RCC 7860 (cell line): ENCODE measurements at places on chromosomes 6 and 20.

- DNase-seq = no peak
These were observed 1.4 kb upstream of the METTL24 start for GRCh38 chr6:110359556-110359955.

GRCh38 chr20:14234666-14235295 lies 102.6 kb downstream of the FLRT3 start:
- no peak for DNase-seq

DNA sequence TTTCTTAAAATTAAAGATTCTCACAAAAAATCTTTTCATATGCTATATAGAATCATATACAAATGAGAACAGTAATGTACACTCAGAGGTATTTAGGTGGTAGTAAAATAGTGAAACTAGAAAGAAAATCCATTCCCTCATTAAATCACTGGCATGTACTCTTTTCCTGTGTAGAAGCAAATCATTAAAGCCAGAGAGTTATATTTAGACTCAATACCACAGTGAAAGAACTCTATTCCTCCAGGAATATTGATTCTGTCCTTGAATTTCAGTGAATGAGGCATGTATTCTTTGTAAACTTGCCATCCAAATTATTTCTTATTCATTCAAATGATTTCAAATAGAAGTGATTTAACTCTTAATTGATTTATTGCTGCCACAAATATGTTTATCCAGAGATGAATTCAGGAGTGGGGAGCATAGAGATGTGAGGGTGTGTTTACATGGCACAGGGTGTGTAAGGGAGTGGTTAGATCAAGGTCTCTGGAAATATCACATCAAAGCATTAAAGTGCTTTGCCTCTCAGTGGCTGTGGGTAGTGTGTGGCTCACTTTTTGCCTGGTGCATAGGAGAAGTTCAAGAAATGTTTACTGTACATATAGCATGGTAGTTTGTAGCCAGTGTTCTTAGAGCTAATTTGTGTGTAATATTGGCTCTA lies 141.2 kb downstream of the FAM83B start:
- no peak for DNase-seq

DNA sequence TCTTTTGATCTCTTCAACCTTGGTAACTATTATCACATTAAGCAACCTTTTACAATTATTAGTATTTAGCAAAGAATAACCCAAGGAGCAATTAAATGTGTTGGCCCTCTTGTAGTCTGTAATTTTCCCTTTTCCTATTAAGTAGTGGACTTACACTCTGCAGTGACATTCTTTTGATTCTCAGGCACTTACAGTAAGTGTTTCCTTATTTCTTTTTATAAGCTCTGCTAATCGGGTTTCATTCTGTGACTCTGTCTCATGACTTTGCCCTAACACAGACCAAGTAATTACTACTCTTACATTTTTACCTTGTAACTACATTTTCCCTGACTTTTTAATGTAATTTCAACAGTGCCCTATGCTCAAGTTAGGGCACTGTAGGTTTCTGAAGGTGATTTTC lies 104.0 kb upstream of the EPHA7 start:
- no peak for DNase-seq

- no peak for DNase-seq
These were observed 137.8 kb downstream of the SOD2 start for GRCh38 chr6:159555082-159555875.

DNA sequence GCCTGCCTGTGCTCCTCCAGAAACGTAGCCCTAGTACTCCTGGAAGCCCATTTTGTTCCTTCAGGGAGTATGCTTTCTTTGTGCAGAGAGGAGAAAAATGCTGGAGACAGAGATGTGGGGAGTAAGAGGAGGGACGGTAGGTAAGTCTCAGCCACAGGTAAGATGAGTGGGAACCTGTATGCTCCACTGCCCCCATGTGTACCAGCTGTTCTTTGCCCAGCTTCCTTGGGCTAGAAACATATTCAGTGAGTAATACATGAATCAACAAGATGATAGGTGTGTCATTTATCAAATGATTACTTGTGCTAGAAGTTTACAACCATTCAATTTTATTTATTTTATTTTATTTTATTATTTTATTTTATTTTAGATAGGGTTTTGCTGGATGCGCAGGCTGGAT lies 13.6 kb upstream of the CEP85L start:
- DNase-seq = peak; percentile 11

- DNase-seq = no peak
These were observed 10.4 kb downstream of the PPARD start for GRCh38 chr6:35352735-35353134.

- no peak for DNase-seq
These were observed 35.8 kb downstream of the GCM1 start for GRCh38 chr6:53112871-53113270.

GRCh38 chr6:45959534-45960145 lies 56.0 kb downstream of the CLIC5 start:
- DNase-seq = peak; percentile 26

- no peak for DNase-seq
These were observed 2.5 kb upstream of the STX7 start for GRCh38 chr6:132515386-132515785.

DNA sequence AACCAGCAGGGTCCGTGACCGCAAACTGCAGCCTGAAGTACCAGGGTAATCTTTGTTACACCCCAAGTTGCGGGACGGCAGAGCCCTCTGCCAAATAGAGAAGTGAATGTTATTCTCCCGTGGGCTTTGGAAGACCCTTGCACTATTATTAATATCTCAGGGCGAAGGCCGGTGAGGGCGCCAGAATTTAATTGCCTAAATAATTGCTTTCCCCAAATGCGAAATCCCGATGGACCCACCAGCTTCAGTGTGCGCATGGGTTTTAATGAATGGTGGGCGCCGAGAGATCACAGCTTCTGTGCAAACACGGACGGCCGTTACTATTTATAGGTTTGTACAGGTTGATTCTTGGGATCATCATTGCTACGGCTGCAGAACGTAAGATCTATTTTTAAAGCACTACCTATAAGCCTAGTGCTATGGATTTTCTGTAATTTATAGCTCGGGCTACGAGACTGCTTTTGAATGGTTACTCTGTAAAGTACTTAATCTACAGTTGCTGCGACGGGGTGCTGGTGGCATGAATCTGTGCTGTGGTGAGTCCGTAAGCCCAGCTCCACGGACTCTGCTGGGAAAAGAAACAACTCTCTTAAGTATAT lies 15.2 kb upstream of the PHACTR3 start:
- DNase-seq = no peak

GRCh38 chr6:16623731-16624130 lies 137.5 kb downstream of the ATXN1 start:
- no peak for DNase-seq

- no peak for DNase-seq
These were observed 101.4 kb upstream of the SIRPA start for GRCh38 chr20:1793821-1794220.

DNA sequence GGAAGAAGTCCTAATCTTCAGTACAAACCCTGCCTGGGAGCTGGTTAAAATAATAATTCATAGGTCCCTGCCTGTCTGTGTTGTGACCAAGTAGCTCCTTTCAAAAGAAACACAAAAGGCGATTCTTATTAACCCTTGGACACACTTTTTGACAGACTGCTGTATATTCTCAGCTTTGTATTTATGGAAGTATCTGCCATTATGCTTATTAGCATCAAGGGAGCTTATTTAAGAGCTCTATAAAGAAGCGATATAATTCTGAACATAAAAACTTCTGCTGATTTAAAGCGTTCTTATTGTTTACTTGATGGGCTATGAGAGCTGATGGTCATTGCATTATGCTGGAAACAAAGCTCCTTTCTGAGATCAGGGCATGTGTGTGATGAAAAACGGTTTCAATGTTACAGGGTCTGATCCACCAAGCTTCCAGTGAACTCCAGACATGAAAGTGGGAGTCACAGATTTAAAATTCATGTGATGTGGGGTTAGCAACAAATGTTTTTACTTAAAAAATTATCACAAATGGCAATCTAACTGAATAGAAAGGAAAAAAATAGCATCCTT lies 181.8 kb upstream of the PDE10A start:
- DNase-seq = no peak

DNA sequence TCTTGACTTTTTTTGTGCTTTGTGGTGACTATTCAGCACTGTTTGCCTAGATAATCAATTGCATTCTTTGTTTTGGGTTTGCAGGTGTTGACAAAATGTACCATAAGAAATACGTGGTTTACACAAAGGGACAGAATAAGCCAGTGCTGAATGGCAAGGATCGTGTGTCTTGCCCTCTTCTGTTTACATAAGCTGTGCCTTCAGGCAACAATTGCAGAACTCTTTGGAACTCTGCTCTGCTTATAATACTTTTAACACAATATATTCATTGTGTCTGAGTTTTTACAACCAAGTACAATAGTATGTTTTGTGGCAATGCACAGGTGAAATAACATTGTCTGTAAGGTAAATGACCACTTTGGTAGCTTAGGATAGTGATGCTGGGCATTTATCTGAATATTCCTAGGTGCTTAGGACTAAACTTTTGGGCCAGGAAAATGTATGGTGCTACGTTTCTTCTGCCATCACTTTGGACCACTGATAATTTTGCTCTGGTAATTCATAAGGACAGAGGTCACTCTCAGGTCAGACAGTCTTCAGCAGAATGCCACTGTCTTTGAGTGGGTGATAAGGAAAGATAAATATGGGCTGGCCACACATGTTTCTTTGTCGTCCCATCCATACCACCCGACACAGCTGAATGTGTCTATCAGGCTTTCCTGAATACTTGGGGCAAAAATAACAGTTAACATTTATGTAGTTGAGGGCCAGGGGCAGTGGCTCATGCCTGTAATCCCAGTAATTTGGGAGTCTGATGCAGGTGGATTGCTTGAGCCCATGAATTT lies 344.6 kb upstream of the IMPG1 start:
- DNase-seq = no peak

- no peak for DNase-seq
These were observed 1.5 kb upstream of the TNXB start for GRCh38 chr6:32110632-32111031.

- DNase-seq = no peak
These were observed 59.5 kb upstream of the ARMH2 start for GRCh38 chr6:24858177-24858653.

DNA sequence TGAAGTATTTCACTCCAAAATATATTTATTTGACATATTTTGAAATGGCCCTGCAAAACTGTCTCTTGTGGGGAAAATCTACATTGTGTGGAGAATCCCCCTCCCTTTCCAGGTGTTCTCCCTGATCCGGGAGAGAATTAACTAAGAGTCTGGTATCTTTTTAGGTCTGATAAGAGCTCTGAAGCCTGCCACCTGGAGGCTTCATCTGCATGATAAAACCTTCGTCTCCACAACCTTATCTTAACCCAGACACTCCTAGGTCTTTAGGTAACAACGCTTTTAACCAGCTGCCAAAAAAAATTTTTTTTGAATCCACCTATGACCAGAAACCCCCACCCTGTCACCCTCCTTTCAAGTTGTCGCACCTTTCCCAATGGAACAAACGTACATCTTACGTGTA lies 43.0 kb downstream of the FAM184A start:
- DNase-seq = no peak

DNA sequence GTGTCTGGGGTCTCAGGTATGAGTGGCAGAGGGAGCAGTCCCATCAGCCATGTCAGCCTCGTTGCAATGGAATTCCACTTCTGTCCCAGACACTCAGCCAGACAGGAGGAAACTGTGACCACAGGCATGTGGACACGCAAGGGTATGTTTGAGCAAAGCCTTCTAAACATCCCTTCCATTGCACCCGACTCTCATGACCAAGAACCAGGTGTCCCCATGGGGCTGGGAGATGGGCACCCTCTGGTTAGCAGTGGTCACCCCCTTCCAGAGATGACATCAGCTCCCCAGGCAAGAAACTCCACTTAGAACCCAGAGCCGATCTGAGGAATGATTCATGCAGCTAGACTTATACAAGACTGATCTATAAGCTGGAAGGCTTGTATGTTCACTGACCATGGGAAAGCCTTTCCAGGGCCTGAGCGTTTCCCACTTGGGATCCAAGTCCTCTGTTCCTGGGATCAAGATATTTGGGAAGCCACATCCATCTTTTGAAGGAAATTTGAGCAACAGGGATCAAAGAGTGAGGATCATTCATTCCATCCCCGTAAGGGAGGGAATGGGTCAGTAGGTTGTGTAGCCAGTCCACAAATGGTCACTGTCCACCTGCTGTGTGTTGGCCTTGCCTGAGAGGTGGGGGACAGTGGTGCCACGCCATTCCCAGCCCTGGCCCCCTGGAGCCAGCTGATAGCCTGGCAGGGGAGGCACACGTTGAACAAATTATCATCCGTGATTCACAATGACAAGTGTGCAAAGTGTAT lies 3.9 kb upstream of the MRGBP start:
- DNase-seq = peak; percentile 83

GRCh38 chr6:21390532-21391213 lies 202.9 kb upstream of the SOX4 start:
- no peak for DNase-seq

- DNase-seq = no peak
These were observed 14.5 kb downstream of the ARHGAP18 start for GRCh38 chr6:129695373-129696027.

- DNase-seq = no peak
These were observed 13.0 kb downstream of the SLC2A4RG start for GRCh38 chr20:63752411-63753101.

- DNase-seq = no peak
These were observed 741.9 kb downstream of the RFPL4B start for GRCh38 chr6:113089056-113089455.

DNA sequence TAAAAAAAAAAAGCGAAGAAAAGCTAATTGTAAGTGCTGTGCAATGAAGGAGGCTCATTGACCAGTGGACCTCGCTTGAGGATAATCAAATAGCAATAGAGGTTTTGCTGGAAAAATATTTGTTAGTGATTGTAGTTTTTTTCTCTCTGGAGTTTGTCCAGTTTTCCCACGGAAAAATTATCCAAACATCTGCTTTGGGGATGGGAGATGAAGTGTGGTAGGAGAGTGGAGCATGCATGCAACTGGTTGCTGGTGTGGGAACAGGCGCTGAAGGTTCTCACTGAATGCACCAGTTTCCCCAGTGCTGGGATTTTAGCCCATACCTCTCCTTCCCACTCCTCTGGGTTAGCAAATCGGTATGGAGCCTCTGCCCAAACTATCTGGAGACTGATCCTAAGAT lies 281.7 kb upstream of the TAB2 start:
- no peak for DNase-seq

DNA sequence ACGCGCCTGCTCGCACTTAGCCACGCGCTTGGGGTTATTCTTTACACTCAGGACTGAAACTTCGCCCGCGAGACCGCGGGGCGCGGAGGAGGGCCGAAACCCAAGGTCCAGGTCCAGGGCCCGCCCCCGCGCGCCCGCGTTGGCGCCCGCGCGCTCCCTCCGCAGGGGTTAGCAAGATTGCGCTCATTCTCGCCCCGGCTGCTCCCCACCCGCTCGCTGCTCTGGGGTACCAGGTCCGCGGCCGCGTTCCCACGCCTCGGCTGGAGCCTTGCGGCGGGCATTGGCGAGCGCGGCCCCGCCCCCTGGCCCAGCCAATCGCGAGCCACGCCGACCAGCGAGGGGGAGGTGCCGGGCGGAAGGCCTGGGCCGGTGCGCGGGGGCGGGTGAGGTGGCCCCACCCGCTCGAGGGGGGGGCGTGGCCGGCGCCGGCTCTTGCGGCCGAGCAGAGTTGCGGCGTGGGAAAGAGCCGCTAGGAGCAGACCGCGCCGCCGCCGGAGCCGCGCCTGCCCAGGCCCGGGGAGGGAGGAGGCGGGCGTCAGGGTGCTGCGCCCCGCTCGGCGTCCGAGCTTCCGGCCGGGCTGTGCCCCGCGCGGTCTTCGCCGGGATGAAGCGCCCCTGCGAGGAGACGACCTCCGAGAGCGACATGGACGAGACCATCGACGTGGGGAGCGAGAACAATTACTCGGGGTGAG lies at the start of gene HEY2:
TSS of gene HEY2 (plus strand) at position 460 of the 692 bp plus-strand sequence. CDS start at position 605, 145 bp downstream.
- peak; percentile 63 for DNase-seq
